ENCODE measurements at places on chromosomes 3 and 15.

- no peak for DNase-seq
These were observed 60.2 kb downstream of the IL16 start for GRCh38 chr15:81256916-81257315.

DNA sequence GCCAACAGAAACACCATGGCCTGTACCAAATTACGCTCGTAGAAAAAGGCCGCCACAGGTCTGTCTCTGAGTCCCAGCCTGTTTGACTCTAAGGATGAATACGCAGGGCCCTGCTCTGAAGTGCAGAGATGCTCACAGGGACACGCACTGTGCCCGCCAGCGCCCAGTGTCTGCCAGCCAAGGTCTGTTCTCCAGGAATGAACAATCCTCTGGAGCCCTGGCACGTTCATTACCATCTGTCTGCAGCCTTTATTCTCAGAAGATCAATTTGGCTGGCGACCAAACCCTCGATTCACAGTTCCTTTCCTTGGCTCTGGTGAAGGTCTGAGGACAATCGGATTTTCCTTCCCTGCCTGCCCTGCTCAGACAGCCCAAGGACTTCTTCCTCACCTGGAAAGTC lies 66.3 kb downstream of the NIPA2 start:
- DNase-seq: no peak

GRCh38 chr3:137097386-137097785 lies 139.6 kb downstream of the IL20RB start:
- DNase-seq: no peak

DNA sequence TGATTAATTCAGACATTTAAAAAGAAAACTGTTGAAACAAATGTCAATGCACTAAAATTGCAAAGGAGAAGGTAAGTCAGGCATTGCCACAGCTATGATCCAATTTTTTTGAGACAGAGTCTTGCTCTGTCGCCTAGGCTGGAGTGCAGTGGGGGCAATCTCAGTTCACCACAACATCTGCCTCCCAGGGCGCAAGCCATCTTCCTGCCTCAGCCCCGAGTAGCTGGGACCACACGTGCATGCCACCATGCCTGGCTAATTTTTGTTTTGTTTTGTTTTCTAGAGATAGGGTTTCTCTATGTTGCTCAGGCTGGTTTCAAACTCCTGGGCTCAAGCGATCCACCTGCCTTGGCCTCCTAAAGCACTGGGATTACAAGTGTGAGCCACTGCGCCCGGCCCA lies 117.6 kb downstream of the FMN1 start:
- no peak for DNase-seq

DNA sequence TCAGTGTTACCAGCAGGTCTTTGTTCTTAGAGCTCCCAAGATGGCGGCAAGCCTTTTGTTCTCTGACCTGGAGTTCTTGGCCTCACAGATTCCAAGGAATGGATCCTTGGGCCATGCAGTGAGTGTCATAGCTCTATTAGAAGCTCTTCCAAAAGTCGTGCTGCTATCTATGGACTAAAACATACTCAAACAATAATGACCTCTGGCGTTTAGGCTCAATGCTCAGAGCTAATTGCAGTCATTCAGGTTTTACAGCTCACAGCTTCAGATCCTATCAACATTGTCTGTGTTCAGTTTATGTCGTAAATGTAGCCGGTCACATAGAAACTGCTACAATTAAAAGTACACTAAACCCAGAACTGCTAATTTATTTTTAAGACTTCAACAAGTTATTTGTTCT lies 22.2 kb downstream of the CCRL2 start:
- no peak for DNase-seq

DNA sequence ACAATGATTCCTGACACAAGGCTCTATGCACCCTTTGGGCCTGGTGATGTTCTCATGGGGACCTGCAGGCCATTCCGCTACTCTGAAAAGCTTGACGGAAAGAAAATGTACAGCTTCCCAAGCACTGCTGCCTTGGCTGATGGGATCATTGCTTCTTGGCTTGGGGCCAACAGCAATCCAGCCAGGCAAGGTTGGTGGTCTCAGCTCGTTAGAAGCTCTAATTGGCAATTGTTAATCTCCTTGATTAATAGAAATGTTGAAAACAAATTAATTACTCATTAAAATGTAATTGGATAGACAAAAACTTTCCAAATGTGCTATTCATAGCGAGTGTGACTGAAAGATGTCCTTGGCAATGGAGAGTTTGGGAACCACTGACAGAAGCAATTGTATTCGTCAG lies 16.3 kb upstream of the MYZAP start:
- no peak for DNase-seq

DNA sequence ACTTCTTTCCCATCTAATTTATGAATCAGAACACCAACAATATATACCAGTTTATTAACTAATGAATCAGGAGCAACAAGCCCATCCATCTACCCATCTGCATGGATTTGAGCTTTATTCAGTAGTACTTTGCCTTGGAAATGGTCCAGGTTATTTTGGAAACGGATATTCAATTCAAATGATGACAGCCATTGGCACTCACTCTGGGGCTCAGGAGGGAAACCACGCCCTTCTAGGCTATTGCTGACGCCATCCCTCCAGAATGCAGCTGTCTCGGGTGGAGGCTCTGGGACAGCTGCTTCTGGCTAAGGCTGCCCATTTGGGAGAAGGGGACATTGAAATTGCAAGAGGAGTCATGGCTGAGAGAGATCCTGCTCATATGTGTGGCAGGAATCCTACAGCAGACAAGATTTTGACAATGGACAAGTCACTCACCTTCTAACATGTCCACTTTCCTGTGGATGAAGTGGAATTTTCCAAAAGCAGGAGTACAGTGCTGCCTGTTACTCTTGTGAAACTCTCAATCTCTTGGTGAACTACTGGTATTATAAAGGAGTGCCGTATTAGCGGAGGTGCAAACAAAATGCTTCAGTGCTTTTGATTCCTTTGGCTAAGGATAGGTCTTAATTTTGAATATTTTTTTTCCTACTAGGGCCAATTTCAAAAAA lies 29.3 kb upstream of the TRAK1 start:
- no peak for DNase-seq

- no peak for DNase-seq
These were observed 8.9 kb downstream of the TPM1 start for GRCh38 chr15:63051156-63052066.

DNA sequence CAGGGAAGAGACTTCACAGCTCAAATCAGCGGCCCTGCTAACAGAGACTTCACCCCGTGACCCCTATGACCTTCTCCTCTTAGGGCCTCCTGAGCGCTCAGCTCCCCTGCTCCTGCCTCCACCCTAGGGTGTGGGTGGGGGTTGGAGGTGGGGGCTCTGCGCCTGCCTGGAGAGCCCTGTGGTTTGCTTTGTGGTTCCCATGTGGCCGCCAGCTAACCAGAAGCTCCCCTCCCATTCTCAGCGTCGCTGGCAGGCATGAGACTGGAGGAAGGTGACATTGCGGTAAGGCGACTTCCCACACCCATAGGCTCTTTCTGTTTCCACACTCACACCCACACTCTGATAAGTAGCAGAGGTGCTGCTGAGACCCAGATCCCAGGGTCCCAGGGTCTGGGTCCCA lies 27.6 kb downstream of the XYLB start:
- no peak for DNase-seq

DNA sequence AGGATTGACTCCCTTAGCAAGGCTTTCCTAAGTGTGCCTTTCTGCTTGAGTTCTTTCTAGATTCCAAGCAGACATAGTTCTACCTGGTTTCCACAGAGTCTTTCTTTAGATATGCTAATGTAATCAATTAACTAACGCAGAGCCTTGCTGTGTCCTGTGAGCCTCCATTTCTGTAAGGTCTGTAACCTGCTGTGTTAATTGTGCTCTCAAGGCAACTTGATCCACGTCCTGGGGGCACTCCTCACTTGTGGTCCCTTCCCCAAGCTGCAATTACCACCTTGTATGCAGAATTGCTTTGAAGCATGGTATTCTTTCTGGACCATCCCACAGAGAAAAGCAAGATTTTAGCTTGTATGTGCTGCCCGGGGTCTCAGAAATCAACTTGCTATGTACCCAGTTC lies 29.5 kb upstream of the THSD4 start:
- no peak for DNase-seq

- no peak for DNase-seq
These were observed 27.0 kb upstream of the APH1B start for GRCh38 chr15:63250312-63250965.

- DNase-seq: no peak
These were observed 40.0 kb downstream of the WNT7A start for GRCh38 chr3:13839726-13840340.

DNA sequence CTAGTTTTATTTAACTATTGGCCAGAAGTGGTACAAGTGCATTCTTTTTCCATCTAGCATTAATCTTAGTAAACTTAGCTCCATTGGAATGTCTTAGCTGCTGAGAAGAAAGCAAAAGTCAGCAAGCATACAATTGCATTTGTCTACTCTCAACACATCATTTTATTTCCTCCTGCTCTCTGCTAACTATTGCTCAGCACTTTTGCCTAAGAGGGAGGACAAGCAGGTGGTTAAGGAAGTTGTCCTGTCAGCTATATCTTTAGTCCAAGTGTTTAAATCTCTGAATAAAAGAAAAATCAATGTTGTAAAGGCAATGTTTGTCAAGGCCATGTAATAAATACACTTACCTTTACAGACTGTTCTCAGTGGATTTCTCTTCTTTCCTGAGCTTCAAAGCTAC lies 51.0 kb downstream of the FHIT start:
- DNase-seq: no peak

DNA sequence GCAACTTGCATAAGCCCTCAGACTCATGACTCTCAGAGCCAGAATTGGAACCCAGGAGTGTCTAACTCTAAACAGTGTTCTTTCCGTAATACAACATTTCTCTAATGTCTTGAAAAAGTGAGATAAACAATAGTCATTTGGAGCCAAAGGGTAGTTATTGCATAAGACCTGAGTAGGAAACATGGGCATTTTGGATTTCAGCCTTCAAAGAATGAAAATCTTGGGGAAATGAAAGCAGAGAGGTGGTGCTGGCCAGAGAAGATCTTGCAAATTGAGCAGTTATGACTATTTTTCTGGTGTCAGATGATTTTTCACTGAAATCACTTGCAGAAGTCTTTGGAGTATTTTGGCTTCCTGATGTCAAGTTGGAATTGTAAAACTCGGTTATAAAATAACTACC lies 379.4 kb downstream of the DIPK2A start:
- no peak for DNase-seq

- no peak for DNase-seq
These were observed 27.1 kb downstream of the DNAJC13 start for GRCh38 chr3:132444383-132444782.

DNA sequence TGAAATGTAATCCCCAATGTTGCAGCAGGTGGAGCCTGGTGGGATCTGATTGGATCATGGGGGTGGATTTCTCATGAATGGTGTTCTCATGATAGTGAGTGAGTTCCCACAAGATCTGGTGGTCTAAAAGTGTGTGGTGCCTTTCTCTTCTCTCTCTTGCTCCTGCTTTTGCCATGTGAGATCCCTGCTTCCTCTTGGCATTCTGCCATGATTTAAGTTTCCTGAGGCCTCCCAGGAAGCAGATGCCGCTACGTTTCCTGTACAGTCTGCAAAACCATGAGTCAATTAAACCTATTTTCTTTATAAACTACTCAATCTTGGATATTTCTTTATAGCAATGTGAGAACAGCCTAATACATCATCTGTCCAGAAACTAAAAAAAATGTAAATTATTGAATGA lies 298.3 kb downstream of the MEX3B start:
- DNase-seq: no peak

DNA sequence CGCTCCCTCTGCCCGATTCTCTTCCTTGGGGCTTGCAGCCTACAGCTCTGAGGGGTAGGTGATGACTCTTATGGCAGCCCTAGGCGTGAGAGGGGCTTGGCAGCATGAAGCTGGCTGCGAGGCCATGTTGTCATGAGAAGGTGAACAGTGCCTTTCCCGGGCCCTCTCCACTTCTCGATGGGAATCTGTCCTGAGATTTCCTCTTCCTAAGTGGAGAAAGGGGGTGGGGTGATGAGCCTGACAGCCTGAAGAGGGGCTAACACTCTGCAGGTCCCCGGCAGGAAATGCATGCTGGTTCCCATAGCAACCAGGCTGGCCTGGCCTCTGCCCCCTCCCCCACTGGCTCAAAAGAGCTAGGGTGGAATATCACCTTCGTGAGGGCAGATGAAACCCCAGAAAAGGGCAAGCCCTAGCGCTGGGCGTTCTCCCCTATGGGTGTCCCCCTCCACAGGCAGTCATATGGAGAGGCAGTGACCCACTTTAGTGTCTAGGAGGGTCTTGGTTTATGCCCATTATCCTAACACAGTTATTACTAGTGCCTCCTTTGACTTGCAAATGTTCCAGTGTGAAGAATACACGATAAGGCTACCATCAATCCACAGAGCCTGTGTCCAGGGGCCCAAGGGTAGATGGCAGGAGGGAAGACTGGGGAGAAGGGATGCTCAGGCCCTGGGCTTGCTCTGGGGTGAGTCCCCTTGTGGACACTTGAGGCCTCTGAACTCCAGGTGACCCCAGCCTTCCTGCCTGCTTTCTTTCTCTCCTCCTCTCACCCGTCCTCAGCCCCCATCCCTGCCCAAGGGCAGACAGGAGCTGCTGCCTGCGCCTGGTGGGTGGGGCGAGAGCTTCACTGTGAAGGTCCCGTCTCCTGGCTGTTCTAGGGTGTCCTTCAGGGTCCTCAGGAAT lies 13.2 kb downstream of the EPHB3 start:
- no peak for DNase-seq

DNA sequence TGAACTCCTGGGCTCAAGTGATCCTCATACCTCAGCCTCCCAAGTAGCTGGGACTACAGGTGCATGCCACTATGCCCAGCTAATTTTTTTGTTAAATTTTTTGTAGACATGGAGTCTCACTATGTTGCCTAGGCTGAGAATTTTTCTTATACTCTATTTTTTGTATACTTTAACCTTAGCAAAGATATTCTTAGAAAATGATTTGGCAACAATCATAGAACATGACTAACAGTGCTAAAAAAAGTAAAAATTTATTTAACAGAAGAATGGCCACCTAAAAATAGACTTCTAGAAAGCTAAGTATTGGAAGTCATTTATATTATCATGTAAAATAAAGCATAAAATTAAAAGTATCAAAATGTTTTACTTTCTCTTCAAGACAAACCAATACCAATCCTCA lies 322.3 kb downstream of the PLCL2 start:
- no peak for DNase-seq

- DNase-seq: no peak
These were observed 9.1 kb downstream of the PLA2G4D start for GRCh38 chr15:42085236-42085605.

DNA sequence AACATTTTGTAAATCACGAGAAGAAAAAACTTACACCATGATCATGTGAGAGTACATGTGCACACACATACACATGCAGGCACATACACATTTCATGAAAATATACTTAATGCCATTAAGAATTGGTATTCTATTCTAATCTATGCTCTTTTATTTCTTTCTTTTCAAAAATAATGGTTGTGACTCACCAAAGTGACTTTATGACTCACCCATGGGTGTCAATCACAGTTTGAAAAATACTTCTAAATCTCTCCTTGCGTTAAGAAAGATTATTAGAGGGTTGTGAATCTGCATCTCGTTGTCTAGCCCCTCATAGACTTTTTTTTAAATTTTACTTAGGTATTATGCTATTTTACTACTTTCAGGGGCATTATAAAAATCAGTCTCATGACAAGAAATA lies 254.2 kb downstream of the TUSC7 start:
- DNase-seq: no peak

- no peak for DNase-seq
These were observed 54.6 kb downstream of the CCR3 start for GRCh38 chr3:46296826-46297225.

Data from activated T-helper 1 cell treated with anti-CD3 and anti-CD28 coated beads, Interleukin-2, amount 50 U/mL, for 16 hours (primary cell).